ENCODE measurements at places on chromosomes 16 and 17.

DNA sequence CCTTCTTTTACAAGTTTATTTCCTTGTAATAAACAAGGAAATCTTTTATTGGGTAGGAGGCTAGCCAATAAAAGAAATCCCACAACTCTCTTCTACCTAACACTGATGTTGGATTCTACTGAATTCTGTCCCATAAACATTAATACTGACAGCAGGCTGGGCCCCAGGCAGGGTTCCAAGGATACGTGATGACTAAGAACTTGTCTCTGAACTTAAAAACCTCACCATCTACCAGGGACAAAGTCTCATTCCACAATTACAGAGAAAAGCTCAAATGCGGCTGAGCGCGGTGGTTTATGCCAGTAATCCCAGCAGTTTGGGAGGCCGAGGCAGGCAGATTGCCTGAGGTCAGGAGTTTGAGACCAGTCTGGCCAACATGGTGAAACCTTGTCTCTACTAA is 64.9 kb downstream of the ARHGAP17 start:
- DNase-seq = peak; percentile 84
- no peak overlapping the region for H3K27ac ChIP-seq
- no peak overlapping the region for H3K4me3 ChIP-seq
- peaks cover 85% of the 10 kb centered on the region for H3K36me3 ChIP-seq
- H3K4me1 ChIP-seq = peaks cover 4% of the 10 kb centered on the region

DNA sequence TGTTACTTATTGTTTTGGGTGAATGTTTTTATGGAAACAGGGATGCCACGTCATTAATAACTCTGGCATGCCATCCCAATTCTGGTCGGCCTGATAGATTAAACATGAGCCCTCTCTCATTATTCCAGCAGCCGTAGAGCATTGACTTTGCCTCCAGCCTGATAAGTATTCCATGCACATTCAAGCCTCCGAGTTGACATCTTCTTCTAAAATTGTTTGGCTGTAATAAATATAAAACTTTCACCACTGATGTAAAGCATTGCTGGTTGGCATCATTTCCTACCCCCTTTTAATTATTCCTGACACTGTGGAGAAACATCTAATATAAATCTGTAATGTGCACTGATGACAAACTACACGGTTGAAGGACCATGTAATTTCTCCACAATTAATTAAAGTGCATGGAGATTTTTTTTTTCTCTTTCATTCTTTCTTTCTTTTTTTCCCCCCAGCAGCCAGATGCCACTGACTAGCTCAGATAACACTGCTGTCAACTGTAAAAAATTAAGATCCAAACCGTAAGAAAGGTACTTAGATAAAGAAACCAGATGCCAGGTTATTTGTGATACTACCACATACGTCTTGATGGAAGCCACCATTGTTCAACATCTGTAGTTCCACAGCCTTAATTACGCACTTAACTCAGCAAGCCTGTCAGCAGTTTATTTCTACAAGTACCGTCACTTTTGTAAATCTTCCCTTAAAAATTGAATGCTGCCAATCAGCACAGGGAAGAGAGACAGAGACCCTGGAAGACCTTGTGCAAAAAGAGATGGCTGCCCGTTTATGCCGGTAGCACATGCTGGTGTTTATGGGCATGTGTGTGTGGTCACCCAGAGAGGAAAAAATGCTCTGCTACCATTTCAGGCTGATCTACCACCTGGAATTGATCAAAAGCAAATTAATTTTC is 237.7 kb downstream of the IRX3 start:
- H3K4me3 ChIP-seq = no peak overlapping the region
- no peaks in the 10 kb centered on the region for H3K27me3 ChIP-seq
- peaks cover 4% of the 10 kb centered on the region for H3K4me1 ChIP-seq
- no peak overlapping the region for H3K27ac ChIP-seq
- H3K36me3 ChIP-seq = no peaks in the 10 kb centered on the region

GRCh38 chr16:85014311-85014710 is 3.0 kb upstream of the ZDHHC7 start:
- no peak for DNase-seq
- no peak overlapping the region for H3K27ac ChIP-seq
- no peaks in the 10 kb centered on the region for H3K36me3 ChIP-seq

GRCh38 chr17:77434136-77435114 is 293.7 kb downstream of the SEC14L1 start:
- no peak for DNase-seq
- H3K27ac ChIP-seq = peak overlapping the region; percentile 71
- no peaks in the 10 kb centered on the region for H3K27me3 ChIP-seq
- H3K4me3 ChIP-seq = no peak overlapping the region

DNA sequence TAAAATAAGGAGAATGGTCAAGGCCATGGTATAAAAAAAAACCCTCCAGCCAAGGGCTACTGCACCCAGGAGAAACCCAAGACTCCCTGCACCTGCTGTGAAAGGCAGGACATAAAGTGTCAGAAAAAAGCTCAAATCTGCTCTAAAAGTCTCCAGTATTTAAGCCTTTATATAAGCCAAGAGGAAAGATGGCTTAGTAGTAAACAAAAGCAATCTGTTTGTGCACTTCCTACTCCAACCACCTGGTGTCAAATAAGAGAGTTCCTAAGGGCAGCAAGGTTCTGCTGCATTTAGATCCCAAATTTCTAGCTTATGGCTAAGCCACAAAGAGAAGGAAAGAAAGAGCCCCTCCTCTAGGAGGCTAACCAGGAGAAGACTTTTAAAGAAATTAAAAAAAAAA is 20.6 kb downstream of the ACSM1 start:
- H3K4me3 ChIP-seq = no peak overlapping the region
- no peaks in the 10 kb centered on the region for H3K36me3 ChIP-seq
- H3K27me3 ChIP-seq = no peaks in the 10 kb centered on the region
